ENCODE measurements at places on chromosomes 11 and 22.

DNA sequence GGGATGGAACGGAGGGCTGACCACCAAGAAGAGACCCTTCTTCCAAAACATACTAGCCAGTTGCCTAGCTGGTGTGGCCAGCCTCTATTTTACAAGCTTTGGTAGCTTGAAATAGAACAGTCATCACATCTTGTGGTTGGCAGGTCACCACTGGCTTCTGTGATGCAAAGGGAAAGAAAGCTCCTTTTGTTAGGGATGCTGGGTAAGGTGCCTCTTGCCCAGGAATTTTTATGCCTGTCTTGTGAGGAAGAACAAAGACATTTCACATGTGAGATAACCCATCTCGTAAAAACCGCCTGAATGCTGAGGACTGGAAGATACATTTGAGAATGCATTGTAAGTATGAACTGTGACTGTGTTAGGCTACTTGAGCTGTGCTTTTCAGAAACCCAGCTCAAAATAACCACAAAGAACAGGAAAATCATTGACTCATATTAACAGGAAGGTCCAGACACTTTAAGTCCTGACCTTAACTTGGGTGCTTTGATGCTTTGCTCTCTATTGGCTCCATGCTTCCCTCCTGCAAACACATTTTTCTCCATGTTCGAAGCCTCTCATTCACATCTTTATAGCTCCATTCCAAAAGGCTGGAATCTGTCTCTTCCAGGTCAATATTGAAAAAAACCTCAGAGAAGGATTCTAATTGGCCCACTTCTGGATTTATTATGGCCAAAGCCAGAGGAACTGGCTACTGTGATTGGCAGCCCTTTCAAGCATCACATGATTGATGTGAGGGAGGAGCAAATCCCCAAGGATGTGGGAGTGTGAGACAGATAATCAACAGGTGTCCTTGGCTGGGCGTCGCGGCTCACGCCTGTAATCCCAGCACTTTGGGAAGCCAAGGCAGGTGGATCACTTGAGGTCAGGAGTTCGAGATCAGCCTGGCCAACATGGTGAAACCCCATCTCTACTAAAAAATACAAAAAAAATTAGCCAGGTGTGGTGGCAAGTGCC is 53.9 kb downstream of the MICAL2 start:
- peak; percentile 34 for DNase-seq

DNA sequence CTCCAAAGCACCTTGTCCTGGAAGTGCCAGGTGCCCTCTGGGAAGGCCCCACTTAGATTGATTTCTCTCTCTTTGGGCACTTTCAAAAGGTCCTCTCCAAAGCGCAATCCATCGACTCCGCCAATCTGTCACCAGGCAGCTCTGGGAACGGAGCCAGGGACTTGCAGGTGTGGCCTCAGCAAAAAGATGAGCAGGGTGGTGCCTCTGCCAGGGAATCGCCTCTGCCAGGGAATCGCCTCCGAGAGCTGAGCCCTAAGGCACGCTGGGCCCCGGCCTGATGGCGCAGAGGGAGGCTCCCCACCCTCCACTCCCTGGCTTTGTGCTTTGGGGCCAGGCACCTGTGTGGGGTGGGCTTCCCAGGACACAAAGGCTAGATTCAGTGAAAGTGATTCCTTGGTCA is 1391.3 kb downstream of the TBC1D22A start:
- no peak for DNase-seq

DNA sequence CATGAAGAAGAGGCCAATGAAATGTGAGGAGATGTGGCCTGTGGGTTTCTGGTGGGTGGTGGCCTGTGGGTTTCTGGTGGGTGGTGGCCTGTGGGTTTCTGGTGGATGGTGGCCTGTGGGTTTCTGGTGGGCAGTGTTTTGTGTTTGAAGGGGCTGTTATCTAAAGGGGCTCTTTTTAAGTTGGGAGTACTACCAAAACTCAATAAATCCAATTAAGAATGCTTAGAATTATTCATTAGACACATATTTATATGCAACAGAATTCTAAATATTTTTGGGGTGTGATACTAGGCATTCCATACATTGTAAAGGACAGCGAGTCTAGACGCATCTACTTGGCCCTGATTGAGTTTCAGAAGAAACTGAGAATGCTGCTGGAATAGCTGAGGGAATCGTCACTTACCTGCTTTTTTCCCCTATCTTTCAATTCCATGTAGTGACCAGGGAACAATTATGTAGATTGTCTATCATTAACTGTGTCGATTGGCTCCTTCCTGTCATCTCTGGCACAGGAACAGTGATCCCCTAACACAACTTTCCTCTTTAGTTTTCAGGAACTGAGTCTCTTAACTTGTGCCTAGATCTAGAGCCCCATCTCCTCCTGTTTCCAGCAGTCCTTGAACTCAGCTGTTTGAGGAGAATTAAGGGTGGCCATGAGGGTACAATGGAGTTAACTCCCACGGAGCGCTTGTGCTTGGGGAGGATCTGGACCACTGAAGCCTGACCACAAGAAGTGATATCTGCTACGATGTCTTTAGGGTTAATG is 37.3 kb upstream of the TOP3B start:
- no peak for DNase-seq

GRCh38 chr11:119415966-119416365 is 7.0 kb downstream of the THY1 start:
- DNase-seq: no peak

Measured in DMS53 (cell line).